ENCODE measurements at places on chromosomes 7 and 10. TPM values are rescaled to one million over a fixed set of nuclear protein-coding genes. Genes with fewer than 3 reads are reported as not detected.

NUTM2B gene
- under 0.01 TPM for total RNA-seq

CNNM1 gene
- 0.14 TPM for total RNA-seq

HOXA5 gene
- total RNA-seq: 2.7 TPM

DLX6 gene
- total RNA-seq: not detected

TMEM26 gene
- 0.28 TPM for total RNA-seq

CSGALNACT2 gene
- 20.5 TPM for total RNA-seq

SLC39A12 gene
- not detected for total RNA-seq

IDI2 gene
- not detected for total RNA-seq

RSU1 gene
- total RNA-seq: 56.4 TPM

WDR86 gene
- 8.6 TPM for total RNA-seq

FAM24B gene
- 2.1 TPM for total RNA-seq

TUBB8 gene
- total RNA-seq: not detected

ERV3-1 gene
- total RNA-seq: 10.1 TPM

LRRC18 gene
- total RNA-seq: not detected

PON3 gene
- not detected for total RNA-seq

NXPH1 gene
- total RNA-seq: not detected

CH25H gene
- total RNA-seq: not detected

OR2A12 gene
- total RNA-seq: not detected

DUSP5 gene
- total RNA-seq: 0.89 TPM

TUBAL3 gene
- not detected for total RNA-seq

MYH16 gene
- under 0.01 TPM for total RNA-seq

TMEM196 gene
- not detected for total RNA-seq

LIPJ gene
- not detected for total RNA-seq

PTPN20 gene
- 0.59 TPM for total RNA-seq

SRRM3 gene
- total RNA-seq: 0.30 TPM

FAM204A gene
- 49.9 TPM for total RNA-seq

PLPP4 gene
- 49.6 TPM for total RNA-seq

ENTPD1 gene
- 0.09 TPM for total RNA-seq

CNPY1 gene
- total RNA-seq: not detected

METTL27 gene
- 5.0 TPM for total RNA-seq

ARHGAP22 gene
- total RNA-seq: 31.8 TPM

BET1 gene
- total RNA-seq: 50.1 TPM

TFR2 gene
- total RNA-seq: 0.89 TPM

ADRB1 gene
- total RNA-seq: not detected

TACR2 gene
- under 0.01 TPM for total RNA-seq

PIP gene
- total RNA-seq: not detected

COA1 gene
- 37.6 TPM for total RNA-seq

CRHR2 gene
- not detected for total RNA-seq

LRRD1 gene
- total RNA-seq: 0.30 TPM

GLCCI1 gene
- total RNA-seq: 9.2 TPM

HGF gene
- total RNA-seq: 83.4 TPM

AKR1B15 gene
- total RNA-seq: not detected

DNAH11 gene
- total RNA-seq: 1.2 TPM

SMO gene
- total RNA-seq: 28.8 TPM

SMKR1 gene
- not detected for total RNA-seq

SLC26A5 gene
- total RNA-seq: not detected

CCT6A gene
- total RNA-seq: 215 TPM

C10orf105 gene
- total RNA-seq: not detected

ST8SIA6 gene
- total RNA-seq: 0.14 TPM

FANK1 gene
- total RNA-seq: 4.6 TPM

KEL gene
- not detected for total RNA-seq

C10orf90 gene
- total RNA-seq: not detected

TET1 gene
- total RNA-seq: 4.7 TPM

CDHR3 gene
- total RNA-seq: 1.2 TPM

Data from smooth muscle cell of the umbilical artery (primary cell).